Cerebellum (tissue), 4 donors: ENCODE measurements at places on chromosomes 12 and 14. TPM values are rescaled to one million over a fixed set of nuclear protein-coding genes. Genes with fewer than 3 reads are reported as not detected.

- DNase-seq = no peak
Observed at GRCh38 chr12:4153343-4153892, 120.1 kb upstream of the CCND2 start.

The NGB gene
- total RNA-seq = 1.5 TPM

GRCh38 chr12:108691998-108692808 is 39.1 kb downstream of the CORO1C start:
- DNase-seq = peak; percentile 62

The RAB21 gene
- 15.7 TPM for total RNA-seq
